ENCODE measurements at places on chromosomes 12 and 14.

GRCh38 chr12:113655479-113655878 is 183.8 kb upstream of the LHX5 start:
- DNase-seq: no peak

DNA sequence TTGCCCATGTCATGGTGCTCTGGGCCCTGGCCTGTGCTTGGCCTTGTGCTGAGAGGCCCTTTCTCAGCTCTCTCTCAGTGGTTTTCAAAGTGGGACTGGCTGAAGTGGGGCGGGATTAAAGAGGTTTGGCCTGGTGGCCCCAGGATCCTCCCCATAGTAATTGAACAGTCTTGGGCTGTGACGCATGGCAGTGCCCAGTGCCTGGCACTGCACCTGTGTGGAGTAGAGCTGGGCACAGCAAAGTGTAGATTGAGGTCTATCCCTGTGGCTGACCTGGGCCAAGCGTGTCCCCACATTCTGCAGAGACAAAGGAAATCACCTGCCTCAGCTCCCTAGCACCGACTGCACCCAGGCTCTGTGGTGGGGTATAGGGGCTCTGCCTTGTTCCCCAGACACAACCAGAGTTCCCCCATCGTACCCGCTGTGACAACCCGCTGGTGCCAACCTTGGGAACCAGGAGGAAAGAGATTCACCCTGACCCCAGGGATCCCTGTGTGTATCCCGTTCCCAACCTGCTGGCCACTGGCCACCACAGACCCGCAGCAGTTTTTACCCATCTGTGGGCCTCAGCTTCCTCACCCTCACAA is 9.9 kb upstream of the CYP46A1 start:
- no peak for DNase-seq

DNA sequence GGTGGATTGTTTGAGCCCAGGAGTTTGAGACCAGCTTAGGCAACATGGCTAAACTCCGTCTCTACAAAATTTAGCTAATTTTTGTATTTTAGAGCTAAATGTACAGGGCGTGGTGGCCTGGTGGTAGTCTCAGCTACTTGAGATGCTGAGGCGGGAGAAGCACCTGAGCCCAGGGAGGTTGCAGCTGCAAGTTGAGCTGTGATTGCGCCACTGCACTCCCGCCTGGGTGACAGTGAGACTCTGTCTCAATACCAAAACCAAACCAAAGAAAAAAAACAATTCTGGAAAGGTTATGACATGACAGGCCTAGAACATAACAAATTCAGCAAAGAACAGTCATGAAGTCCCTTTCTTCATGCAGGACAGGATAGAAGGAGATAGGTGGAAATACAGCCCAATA is 25.7 kb downstream of the WDR89 start:
- DNase-seq: no peak

GRCh38 chr14:85575617-85575898 is 45.6 kb downstream of the FLRT2 start:
- DNase-seq: no peak

DNA sequence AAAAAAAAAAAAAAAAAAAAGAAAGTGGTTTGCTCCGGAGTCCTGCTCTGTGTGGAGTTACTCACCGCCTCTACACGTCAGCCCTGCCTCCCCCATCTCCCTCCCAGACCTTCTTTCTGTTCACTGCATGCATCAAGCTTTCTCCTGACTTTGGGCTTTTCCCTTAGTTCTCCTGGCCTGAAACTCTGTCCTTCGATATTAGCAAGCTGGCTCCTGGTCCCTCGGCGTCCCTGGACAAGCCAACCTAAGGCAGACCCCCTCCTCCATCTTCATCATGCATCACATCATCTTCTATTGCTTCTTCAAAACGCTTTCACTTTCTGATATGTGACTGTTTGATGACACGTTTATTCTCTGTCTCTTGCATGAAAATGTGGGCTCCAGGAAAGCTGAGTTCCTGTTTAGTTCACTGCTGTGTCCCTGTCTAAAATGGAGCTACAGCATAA is 40.6 kb downstream of the SLC15A4 start:
- DNase-seq: no peak

DNA sequence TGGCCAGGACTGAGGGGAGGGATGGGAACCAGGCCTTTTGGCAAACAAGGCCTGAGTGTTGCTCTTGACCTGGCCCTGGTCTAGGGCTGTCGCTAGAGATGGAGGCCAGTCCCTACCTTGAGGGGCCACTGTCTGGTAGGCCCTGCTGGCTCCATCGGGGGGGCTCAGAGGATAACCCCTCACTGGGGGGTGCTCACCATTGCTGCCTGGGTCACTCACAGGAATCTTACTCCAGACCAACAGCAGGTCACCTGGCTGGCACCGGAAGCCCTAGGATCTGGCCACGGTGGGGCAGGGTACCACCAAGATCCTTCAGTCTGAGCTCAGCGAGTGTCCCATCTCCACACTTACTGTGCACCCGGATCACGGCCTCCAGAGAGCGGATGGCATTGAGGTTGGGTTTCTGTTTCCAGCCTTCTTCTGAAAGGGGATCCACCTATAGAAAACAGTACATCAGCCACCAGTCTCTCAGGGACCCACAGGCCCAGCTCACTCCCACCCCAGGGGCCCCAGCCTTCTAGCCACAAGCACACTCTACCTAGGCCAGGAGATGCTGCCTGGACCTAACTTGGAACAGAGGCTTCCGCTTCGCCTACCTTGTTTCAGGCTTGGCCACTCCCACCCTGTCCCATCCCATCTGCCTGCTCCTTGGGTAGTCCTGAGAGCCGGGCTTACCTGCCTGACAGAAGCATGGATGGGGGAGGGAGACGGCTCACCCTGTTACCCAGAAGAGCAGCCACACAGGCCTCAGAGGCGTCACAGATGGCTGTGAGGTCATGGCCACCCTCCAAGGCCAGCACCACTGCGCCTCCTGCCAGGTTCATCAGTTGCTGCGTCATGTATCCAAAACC is 12.2 kb downstream of the SLC48A1 start:
- no peak for DNase-seq

GRCh38 chr14:97264516-97265230 is 467.5 kb downstream of the VRK1 start:
- no peak for DNase-seq

GRCh38 chr14:95523051-95523814 is 6.8 kb upstream of the SYNE3 start:
- no peak for DNase-seq

DNA sequence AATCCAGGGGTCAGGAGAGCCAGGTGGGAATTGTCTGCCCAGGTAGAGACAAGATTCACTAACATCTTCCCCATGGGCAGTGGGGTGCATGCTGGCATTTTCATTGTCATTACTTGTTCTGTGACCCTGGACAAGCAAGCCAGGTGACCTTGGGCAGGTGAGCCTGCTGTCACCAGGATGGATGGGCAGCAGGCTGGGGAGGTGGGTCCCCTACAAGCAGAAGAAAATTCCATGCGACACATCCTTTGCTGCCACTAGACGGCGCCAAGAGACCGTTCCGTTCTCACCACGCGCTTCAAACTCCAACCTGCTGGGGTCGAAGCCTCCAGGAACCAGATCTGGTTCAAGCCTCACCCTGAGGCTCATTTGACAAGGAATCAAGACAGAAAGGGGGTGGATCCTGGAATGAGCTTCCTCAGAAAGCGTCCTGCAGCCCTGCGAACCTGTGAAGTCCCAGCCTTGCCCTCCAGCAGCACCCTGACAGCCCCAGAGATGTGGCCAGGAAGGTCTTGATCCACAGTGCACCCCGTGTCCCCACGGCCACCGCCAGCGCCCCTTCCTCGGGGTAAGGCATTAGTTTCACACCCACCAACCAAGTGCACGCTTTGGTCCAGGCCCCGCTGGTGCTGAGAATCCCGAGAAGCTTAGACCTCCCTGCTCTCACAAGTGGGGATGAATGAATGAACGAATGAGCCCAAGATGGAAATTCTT is 3.2 kb upstream of the DYNC1H1 start:
- DNase-seq: peak; percentile 37

GRCh38 chr14:91964724-91965123 is 17.2 kb upstream of the FBLN5 start:
- DNase-seq: no peak

- no peak for DNase-seq
These were observed 101.2 kb downstream of the EEA1 start for GRCh38 chr12:92827836-92828431.

DNA sequence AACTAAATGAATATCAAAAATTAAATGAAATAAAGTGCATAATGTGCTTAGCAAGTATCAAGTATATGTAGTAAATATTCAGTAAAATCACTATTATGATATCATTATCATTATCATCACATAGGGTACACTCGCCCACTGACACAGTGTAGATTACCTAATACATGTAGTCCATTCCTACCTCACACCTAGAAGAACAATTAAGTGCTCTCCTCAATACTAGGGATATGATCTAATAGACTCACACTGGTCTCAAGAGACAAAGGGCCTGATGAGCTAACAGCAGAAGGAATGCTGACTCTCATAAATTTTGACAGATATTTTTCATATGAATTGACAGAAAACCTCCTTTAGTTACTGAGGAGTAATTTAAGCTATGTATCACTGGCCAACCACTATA is 29.1 kb downstream of the FSCB start:
- no peak for DNase-seq

- DNase-seq: no peak
These were observed 94.6 kb downstream of the DACT1 start for GRCh38 chr14:58732387-58732786.

DNA sequence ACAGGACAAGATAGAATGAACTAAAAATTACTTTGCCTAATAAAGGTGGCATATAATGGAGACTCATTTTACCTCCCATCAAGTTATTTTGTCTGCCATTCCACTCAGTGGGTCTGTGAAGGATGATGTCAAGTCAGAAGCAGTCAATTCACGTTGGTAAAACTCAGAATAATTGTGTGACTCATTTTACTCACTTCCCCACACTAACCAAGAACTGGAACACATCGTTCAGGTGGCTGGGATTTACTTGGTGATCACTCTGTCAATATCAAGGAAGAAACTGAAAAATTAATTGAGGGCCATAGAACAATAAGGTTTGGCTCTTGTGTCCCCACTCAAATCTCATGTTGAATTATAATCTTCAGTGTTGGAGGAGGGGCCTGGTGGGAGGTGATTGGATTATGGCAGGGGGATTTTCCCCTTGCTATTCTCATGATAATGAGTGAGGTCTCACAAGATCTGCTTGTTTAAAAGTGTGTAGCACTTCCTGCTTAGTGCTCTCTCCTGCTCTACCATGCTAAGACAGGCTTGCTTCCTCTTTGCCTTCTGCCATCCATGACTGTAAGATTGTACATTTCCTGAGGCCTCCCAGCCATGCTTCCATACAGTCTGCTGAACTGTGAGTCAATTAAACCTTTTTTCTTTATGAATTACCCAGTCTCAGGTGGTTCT is 35.7 kb upstream of the GTF2A1 start:
- DNase-seq: no peak

DNA sequence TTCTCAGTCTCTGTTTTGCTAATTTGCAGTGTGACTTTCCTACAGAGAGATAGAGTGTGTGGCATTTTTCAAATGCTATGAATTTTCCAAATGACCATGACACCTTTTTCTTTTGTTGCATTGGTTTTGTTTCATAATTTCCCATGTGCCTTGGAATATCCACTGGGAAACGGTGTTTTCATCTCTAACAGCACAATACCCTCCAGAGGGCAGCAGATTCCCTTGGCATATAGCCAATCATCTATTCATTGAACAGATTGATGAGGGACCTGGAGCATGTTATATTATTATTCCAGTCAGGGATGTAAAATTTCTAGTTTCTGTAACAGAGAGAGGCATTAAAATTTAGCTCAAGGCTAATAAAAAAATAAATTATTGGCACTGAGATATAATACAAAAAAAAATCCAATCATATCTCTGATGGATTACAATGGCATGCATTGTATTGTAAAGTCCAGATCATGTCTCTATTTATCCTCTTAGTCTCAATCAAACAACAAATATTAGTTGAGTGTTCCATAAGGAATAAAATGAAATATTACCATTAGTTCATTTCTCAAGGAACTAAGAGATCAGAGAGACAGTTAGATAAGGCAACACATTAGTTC is 29.6 kb upstream of the NTN4 start:
- DNase-seq: no peak
